ENCODE measurements at places on chromosomes 16 and 17. TPM values are rescaled to one million over a fixed set of nuclear protein-coding genes. Genes with fewer than 3 reads are reported as not detected.
A peak's percentile ranks its signal among the peaks of the same experiment; 100 is the strongest.

The OR2C1 gene
- total RNA-seq = not detected

The HEATR3 gene
- 16.0 TPM for total RNA-seq

The ACSM3 gene
- total RNA-seq = 1.9 TPM

DNA sequence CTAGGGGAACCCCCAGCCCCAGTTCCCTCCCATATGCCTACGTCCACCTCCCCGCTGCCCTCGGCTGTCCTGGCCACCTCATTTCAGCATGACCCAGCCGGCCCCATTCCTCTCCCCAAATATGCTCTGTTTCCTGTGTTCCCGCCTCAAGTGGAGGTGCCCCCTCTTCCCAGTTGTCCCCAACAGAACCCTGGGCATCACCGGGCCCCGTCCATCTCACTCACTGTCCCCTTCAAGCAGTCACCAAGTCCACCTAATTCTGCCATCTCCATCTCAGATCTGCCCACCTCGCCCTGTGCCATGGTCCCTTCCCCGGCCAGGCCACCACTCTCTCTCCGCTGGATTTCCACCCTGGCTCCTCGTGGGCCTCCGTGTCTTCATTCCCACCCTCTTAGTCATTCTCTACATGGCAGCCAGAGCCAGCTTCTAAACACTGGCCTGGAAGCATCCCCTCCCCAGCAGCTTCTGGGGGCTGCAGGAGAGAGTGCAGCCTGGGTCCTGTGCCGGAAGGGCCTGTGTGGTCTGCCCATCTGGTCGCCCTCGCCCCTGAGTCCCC lies 12.8 kb downstream of the CDK3 start:
- H3K27ac ChIP-seq = no peak overlapping the region
- H3K36me3 ChIP-seq = peaks cover 2% of the 10 kb centered on the region
- H3K4me3 ChIP-seq = no peak overlapping the region
- H3K4me1 ChIP-seq = peaks cover 5% of the 10 kb centered on the region
- peaks cover 5% of the 10 kb centered on the region for H3K27me3 ChIP-seq

- H3K36me3 ChIP-seq = no peaks in the 10 kb centered on the region
- H3K4me3 ChIP-seq = peak overlapping the region; percentile 99
- peaks cover 47% of the 10 kb centered on the region for H3K4me1 ChIP-seq
These were observed 2.0 kb downstream of the WSB1 start for GRCh38 chr17:27295945-27296344.

DNA sequence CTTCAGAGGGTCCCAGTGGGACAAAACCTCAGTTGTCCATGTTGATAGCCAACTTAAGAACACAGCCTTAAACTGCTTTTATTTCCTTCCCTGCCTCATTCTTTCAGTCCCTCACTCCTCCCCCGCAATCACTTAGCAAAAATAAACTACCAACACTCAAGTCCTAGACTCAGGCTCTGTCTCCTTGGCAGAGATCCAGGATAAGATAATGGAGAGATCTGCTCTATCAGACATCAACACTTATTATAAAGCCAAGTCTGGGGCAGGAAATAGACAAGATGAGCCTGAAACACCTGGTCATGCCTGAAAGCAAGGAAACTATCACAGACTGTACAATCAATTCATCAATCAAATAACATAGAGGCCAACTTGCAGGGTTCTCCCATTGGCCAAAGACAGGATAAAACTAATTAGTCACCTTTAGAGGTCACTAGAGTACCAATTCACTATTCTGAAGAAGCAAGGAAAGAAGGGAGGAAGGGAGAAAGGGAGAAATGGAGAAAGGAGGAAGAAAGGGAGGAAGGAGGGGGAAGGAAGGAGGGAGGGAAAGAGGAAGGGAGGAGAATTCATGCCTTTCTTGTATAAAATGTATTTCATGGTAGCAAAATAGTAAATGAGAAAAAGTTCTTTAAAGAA lies 15.7 kb downstream of the HYDIN start:
- no peak overlapping the region for H3K27ac ChIP-seq
- no peaks in the 10 kb centered on the region for H3K36me3 ChIP-seq
- peaks cover 13% of the 10 kb centered on the region for H3K27me3 ChIP-seq
- H3K4me1 ChIP-seq = no peaks in the 10 kb centered on the region

DNA sequence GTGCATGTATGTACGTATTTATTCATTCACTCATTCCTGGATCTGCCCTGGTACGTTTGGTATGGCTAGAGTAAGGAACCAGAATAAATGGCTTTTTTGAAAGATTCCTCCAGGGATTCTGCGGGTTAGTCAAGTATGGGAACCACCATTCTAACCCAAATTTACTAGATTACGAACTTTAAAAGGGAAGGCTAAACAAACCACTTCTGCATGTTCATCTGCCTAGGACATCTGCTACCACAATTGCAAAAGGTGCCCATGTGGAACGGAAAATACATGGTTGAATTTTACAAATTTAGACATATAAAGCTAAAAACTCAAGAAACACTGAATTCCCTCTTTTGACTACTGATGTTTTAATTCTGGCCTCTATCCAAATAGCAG lies 22.1 kb downstream of the CYTH1 start:
- no peaks in the 10 kb centered on the region for H3K27me3 ChIP-seq
- no peak for DNase-seq
- no peak overlapping the region for H3K27ac ChIP-seq
- no peak overlapping the region for H3K4me3 ChIP-seq
- peaks cover 56% of the 10 kb centered on the region for H3K4me1 ChIP-seq

DNA sequence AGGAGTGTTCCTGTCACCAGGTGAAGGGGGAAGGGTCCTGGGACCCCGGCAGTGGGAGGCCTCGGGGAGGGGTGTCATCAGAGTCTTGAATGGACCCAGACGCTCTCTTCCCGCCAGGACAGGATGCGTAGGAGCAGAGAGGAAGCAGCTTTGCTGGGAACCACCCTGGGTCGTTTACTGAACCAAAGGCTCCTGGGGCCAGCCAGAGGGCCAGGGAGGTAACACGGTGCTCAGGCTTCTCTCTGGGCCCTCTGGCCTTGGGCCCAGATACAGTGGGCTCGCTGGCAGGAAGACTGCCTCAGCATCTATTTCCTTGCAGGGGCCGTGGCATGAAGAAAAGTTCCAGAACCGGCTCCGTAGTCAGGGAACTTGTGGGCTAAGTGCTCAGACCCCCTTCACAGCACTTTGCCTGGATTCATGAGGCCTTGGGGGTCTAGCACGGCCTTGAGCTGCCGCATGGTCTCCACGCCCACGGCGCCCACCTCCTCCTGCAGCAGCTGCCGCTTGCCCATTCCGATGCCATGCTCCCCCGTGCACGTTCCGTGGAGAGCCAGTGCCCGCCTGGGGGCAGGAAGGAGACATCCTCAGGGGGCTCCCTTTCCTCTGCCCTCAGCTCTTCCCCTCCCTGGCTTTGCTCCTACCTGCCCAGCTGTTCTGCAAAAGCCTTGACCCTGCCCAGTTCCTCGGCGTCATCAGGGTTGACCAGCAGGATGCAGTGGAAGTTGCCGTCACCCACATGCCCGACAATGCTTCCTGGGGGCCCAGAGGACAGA lies 4.4 kb downstream of the LDHD start:
- no peak overlapping the region for H3K4me3 ChIP-seq
- peaks cover 41% of the 10 kb centered on the region for H3K4me1 ChIP-seq
- H3K27ac ChIP-seq = no peak overlapping the region
- no peaks in the 10 kb centered on the region for H3K27me3 ChIP-seq
- H3K36me3 ChIP-seq = no peaks in the 10 kb centered on the region
